ENCODE measurements at places on chromosomes 5 and 9. TPM values are rescaled to one million over a fixed set of nuclear protein-coding genes. Genes with fewer than 3 reads are reported as not detected.

The TSSK1B gene
- not detected for total RNA-seq

GRCh38 chr5:6717687-6718086 lies 4.5 kb downstream of the TENT4A start:
- DNase-seq, result no peak

DNA sequence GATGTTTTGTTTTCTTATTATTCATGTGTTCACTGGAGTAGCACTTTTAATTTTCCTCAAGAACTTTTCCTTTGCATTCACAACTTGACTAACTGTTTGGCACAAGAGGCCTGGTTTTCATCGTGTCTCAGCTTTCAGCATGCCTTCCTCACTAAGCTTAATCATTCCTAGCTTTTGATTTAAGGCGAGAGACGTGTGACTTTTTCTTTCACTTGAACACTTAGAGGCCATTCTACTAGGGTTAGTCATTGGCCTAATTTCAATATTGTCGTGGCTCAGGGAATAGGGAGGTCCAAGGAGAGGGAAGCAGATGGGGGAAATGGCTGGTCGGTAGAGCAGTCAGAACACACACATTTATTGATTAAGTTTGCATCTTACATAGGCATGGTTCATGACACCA lies 94.0 kb downstream of the ZNF462 start:
- DNase-seq, result peak; percentile 91

The SPINK4 gene
- total RNA-seq, result not detected

- no peak for DNase-seq
Measured at GRCh38 chr5:108669462-108669861, 78.2 kb upstream of the FER start.

Measured in epithelial cell of proximal tubule (primary cell).